T-helper 1 cell (primary cell): ENCODE measurements at places on chromosomes 7 and 10.

DNA sequence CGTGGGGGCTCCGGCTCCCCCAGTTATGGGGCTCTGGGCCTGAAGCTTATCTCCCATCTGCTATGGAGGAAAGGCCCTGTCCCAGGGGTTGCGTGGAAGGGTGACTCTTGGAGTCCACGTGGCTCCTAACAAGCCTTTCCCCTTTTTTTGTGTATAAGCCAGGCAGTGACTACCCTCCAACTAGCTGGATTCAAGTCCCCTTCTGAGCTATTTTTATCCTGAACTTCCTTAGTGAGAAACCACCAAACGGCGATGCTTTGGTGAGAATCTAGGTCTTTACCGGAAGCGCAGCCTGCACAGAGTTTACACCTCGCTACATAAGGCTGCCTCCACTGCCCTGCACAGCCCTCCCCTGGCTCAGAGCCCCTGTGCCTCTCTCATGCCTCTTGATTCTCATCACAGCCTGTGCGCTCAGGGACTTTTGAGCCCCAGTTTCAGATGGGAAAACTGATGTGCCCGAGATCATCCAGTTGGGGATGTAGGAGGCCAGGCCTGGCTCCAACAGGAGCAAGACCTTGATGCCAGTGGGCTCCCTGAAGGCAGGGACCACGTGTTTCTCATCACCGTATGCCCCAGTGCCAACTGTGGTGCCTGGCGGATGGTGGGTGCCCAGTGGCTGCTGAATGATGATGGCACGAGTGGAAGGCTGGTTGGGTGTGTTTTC, 102.3 kb upstream of the PPIF start:
- no peak for DNase-seq

DNA sequence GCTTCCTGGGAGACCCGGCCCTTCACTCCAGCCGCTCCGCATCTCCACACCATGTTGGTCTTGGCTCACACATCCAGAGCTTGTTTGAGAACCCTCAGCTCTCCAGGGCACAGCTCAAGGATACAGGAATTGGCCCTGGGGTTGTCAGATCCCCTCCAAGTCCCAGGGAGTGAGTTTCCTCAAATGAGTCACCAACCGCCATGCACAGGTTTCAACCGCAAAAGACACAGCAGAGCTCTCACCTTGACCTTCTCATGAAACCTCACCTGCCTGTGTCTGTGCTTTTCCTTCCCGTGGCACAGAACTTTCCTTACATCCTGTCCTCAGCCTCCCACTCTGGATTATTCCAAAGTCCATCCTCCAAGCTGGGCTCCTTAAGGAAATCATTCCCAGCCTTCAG, 20.6 kb downstream of the AZGP1 start:
- DNase-seq: no peak

- DNase-seq: no peak
Measured at GRCh38 chr10:86225103-86225782, 141.4 kb downstream of the GRID1 start.

- no peak for DNase-seq
Measured at GRCh38 chr7:93690021-93690420, 115.5 kb upstream of the CALCR start.

DNA sequence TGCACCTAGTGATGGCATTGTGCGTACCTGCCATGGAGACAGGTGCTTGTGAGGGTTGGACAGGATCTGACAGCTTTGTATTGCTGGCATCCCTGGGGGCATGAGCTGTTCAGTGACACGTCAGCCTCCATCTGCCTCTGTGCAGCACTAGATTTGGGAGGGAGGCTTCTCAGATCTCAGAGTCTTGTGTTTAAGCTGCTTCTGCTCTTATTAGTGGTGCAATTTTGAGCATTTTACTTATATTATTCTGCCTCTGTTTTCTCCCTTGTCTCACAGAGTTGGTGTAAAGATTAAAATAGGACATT, 5.1 kb downstream of the ARHGAP22 start:
- no peak for DNase-seq

DNA sequence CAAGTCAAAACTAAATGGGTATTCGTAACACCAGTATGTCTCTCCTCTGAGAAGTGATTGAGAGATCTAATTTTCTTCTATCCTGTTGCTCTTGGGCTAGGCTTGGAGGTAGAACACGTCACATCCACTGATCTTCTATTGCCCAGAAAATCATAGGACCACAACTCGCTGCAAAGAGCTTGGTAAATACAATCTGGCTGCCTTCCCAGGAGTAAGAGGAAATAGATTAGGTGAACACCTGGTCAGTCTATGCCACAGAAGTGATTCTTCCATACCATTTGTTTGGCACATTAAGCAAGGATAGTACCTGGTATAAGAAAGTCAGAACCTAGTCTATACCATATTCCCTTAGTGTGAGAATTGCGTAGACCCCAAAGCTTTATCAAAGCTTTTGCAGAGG, 129.3 kb upstream of the PHYHIPL start:
- no peak for DNase-seq

- no peak for DNase-seq
Measured at GRCh38 chr10:106608066-106608465, 556.4 kb downstream of the SORCS1 start.

DNA sequence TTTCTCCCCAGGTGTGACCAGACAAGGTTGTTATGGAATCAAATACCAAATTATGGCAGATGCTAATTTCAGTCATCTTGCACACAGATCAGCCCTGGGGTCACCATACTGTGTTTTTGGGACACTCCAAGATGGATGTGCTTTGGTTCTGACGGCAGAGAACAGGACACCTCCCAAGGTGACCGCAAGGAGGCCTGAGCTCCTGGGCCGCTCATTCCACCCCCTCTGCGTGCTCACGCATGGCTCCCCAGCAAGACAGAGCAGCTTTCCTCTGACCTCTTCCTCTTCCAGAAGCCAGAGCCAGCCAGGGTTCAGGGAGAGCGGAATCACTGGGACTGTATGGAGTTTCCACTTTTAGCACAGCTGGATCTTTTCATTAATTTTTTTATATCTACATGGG, 402.8 kb downstream of the DNAJB6 start:
- DNase-seq: no peak

DNA sequence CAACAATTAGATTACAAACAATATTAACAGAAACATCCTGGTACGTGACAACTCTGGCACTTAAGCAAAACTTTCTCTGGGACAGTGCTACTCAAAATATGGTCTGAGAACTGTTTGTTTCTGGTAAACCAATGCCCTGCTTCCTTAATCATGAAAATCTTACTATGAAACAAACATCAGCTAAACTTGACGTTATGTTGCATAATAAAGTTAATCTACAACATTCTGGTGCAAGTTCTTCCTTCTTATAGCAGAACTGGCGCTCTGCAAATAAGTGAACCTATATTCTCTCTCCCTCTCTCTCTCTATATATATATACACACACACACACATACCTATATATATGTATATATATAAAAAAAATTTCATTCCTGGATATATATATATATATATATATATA, 7.8 kb downstream of the C7orf33 start:
- DNase-seq: no peak

DNA sequence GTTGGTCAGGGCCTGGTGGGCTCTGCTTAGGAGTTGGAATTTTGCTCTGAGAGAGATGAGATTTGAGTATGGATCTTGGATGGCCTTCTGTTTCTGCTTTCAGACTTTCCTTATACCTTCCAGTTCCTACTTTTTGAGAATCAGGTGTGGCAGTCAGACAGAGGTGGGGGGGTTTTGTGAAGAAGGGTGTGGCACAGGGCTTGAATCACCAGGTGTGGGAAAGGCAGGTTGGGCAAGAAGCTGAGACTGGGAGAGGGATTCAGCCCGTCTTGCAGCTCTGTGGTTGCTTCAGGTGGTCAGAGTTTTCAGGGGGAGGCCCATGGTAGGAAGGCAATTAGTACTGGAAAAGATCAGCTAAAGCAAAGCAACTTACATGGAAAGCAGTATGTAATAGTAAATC, 340.2 kb downstream of the LRMDA start:
- DNase-seq: no peak

- no peak for DNase-seq
Measured at GRCh38 chr7:24025094-24025493, 258.9 kb upstream of the NPY start.

GRCh38 chr10:71973777-71974488, 9.7 kb downstream of the CHST3 start:
- no peak for DNase-seq

DNA sequence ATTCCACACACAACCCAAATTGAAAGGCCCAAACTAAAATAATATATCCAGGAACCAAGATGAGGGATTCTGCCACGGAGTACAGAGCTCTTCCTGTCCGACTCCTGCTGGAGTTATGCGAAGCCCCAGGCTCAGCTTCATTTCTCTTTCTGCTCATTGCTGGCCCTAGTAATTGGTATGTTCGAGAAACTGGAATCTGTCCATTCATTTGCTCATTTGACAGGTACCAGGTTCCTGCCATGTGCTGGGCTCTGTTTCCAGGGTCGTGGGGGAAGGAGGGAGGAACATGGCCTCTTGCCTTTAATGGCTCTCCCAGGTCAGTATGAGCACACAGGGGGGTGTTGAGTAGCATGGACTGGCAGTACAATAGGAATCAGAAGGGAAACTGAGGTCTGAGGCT, 179.2 kb upstream of the SHH start:
- DNase-seq: no peak

DNA sequence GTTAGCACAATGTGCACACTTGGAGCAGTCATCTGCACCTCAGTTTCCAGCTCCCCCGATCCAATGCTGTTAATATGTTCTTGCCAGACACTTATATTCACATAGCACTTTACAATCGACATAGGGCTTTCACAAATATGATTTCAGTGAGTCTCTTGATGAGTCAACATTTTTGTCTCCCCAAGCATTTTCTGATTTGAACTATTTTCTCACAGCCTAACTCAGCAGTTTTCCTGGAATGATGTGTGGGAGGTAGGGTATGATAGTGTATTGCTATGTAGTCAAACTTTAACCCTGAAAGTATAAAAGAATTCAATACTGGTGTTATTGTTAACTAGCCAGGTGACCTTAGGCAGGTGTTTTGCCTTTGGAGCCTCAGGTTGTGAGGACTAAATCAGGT, 82.5 kb upstream of the LRGUK start:
- no peak for DNase-seq

DNA sequence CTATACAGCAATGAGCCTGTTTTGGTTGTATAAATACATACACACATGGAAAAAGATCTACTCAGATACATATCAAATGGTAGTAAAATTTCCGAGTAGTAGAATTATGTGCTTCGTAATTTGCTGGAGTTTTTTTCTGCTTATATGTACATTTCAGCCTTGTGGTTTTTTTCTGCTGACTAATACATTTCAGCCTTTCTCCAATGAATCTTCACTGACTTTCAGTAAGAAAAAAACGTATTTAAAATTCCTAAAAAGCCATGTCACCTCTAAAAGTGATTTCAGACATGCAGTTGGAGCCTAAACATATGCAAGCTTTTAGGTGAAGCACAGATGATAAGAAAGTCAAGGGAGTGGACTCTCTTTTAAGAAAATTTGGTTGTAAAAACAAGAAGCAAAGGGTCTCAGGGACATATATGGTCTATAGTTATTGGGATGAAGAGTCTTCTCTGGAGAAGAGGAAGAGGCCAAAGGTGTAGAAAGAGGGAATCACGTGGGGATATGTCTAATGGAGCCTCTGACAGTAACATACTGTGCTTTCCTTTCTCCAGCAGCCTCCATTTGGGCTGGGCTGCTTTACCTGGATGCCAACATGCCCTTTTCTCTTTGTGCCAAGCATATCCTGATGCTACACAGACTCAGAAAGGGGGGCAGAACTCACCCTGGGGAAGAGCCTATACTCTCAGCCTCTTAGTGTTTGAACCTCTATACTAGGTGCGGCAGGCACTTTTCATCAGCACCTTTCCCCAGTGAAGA, 2.4 kb downstream of the AMPH start:
- no peak for DNase-seq

GRCh38 chr10:1893941-1894340, 156.6 kb upstream of the ADARB2 start:
- no peak for DNase-seq

DNA sequence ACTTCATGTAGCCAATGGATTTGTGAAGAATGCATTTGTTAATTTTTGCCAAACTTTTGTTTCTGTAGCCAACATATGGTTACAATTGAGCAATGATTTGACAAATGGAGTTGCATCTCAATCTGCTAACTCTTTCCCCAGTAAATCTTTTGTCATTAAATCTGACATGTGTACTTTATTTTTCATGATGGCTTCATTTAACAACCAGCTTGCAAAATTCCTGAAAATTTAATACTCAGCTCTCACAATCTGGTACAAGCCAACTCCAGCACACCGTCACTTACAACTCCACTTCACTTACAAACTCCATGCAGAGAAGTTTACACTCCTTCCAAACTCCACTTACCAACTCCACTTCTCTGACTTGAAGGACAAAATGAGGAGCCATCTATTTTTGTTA, 26.5 kb upstream of the HIBADH start:
- no peak for DNase-seq

GRCh38 chr7:123751821-123752220, 3.0 kb upstream of the WASL start:
- DNase-seq: no peak

GRCh38 chr10:102504179-102504975, 605 bp downstream of the SUFU start:
- no peak for DNase-seq

- DNase-seq: no peak
Measured at GRCh38 chr10:10160821-10161312, 856.8 kb upstream of the CELF2 start.

DNA sequence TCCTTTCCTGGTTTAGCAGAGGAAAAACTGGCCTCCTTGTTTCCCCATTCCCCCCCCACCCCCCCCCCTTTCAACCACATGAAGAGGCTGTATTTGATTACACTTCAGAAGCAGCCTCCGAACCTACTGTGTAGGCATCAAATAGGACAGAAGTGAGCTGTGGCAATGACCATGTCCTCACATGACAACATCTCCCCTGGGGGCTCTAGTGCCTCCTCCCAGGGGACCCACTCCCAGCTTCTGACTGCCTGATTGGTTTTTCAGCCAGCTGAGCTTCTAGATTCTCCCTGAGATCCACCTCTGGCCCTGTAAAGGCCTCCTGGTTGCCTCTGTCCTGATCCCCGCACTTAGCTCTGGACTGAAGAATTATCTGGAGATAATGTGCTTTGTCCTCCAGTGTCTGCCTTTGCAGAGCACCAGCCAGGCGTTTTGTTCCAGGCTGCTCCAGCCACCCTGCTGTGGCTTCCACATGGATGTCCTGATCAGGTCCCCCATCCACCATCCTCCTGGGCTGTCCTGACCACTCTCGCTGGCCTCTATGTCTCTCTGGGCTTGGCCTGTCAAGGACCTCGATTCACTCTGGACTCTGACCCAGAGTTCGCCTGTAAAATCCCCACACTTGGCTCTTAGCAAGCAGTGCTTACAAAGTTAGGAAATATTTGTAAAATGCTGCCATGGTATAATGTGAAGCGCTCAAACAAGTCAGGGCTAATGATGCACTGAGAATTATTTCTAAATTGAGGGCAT, 42.4 kb upstream of the TOMM7 start:
- DNase-seq: no peak

- no peak for DNase-seq
Measured at GRCh38 chr10:90344226-90344625, 513.6 kb downstream of the HTR7 start.
